ENCODE measurements at places on chromosomes 2 and 18.

DNA sequence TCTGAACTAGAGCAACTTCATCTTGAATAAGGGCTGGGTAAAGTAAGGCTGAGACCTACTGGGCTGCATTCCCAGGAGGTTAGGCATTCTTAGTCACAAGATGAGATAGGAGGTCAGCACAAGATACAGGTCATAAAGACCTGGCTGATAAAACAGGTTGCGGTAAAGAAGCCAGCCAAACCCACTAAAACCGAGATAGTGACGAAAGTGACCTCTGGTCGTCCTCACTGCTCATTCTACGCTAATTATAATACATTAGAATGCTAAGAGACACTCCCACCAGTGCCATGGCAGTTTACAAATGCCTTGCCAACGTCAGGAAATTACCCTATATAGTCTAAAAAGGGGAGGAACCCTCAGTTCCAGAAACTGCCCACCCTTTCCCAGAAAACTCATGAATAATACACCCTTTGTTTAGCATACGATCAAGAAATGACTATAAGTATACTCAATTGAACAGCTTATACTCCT is 109.1 kb downstream of the FIGN start:
- no peak for DNase-seq

DNA sequence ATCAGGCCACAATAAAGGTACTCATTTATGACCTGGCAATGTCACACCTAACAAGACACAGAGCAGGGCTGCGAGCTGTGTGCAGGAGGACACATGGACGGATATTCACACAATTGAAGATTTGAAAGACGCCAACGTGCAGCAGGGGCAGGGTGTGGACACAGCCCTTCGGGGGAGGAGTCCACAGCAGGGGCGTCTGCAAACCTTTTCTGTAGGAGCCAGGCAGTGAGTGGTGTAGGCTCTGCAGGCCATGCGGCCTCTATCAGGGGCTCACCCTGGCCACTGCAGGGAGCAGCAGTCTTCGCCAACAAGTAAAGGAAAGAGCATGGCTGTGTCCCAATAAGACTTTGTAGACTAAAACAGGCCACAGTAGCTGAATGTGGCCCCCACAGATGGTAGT is 125.7 kb upstream of the SNTG2 start:
- DNase-seq, result no peak

DNA sequence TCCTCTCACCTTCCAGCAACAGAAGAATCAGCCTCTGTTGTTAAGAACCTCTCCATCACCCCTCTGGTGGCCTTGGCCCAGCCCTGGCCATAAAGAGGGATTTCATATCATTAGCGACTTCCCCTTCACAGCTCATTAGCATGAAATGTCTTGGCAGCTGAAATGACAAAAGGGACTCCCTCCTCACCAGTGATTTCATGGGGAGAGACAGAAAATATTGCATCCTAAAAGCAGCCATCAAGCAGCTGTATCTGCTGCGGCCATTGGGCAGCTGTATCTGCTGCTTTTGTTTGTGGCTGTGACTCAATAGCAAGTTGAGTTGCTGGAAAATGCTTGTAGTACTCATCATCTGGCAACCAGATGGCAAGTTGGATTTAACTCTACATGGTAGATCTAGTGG is 105.9 kb upstream of the RMDN2 start:
- DNase-seq, result no peak

GRCh38 chr2:23404426-23404825 is 19.4 kb downstream of the KLHL29 start:
- peak; percentile 75 for DNase-seq

DNA sequence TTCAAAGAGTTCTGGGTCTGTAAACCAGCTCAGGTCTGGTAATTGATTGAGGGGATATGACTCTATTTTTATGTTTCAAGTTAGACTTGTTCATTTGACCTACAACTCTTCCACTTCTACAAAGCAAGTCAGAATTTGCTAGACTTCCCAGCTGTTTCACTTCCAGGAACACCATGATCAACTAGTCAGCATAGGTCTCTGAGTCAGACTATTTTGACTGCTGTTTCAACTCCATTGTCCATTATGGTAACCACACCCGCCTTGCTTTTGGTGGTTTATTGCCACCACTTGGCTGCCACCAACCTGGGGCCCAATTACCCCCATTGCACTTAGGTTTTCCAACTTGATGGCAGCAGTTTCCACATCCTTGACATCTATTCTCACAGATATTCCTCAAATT is 116.6 kb downstream of the LAMA3 start:
- DNase-seq, result no peak

- no peak for DNase-seq
These were observed 19.8 kb upstream of the EFHD1 start for GRCh38 chr2:232613538-232614134.

- DNase-seq, result no peak
These were observed 204.2 kb downstream of the MBD2 start for GRCh38 chr18:54020156-54020745.

DNA sequence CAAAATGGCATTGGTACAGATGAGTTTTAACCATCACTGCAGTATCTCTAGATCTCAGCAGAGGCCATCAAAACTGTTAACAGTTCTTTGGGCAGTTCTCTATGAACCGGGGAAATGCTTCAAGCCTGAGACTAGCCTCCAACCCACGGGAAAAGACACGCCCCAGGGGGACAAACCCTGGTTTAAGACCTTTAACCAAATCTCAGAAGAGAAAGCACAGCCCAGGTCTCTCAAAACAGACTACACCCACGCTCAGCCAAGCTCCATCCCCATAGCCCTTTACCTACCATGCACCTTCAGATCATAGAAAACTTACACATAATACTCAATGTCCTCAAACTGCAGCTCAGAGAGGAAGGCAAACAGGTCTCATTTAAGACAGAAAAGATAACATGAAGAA is 78.3 kb downstream of the TMEM163 start:
- DNase-seq, result no peak

DNA sequence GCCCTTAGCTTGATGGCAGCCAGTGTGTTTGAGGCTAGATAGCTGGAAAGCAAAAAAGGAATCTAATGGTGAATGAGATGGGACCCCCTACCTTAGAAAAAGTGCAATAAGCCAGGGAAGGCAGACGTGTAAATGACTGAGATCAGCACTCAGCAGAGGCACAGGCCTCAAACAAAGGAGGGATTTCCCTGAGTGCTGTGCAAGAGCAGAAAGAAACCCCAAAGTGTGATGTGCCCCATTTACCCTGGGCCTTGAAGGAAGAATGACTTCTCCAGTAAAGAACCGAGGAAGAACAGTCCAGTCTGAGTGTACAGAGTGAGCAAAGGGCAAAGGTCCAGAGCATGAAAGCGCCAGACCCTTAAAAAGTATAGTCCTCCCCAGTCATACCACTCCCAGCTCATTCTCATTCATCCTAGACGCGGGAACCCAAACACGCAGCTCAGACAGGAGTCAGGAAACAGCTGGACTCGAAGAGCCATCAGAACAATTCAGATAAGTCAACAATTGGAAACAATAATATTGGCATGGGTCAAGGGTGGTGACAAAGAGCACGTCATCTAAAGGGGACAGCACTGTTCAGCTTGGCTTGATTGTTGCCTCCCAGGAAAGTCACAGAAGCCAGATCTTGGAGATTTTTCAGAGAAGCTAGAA is 121.7 kb downstream of the INO80D start:
- no peak for DNase-seq

- DNase-seq, result peak; percentile 65
These were observed 22.1 kb upstream of the SERTAD2 start for GRCh38 chr2:64675860-64676259.

- DNase-seq, result peak; percentile 25
These were observed 855.3 kb downstream of the SLC4A3 start for GRCh38 chr2:220482716-220483115.

GRCh38 chr2:196514641-196515040 is 124.9 kb upstream of the CCDC150 start:
- DNase-seq, result no peak
